Upper lobe of left lung (tissue), 6 donors: ENCODE measurements at places on chromosomes 3 and 15. TPM values are rescaled to one million over a fixed set of nuclear protein-coding genes. Genes with fewer than 3 reads are reported as not detected.

DNA sequence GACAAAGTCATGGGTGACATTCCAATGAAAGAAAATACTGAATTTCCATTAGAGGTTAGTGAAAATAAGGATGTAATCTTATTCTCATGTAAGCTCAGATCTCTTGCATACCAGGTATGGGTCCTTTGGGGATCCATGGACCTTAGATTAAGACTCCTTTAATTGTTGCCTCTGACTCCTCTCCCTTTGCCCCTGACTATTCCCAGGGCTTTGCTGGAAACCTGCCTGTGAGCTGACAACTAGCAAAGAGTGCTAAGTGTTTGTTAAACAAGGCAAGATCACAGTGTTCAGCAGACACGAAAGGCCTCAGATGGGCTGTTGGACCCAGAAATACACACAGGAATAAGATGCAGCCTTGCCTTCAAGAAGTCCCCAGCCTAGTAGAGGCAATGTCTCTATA, 32.1 kb downstream of the ACKR2 start:
- H3K4me3 ChIP-seq = no peak overlapping the region
- H3K36me3 ChIP-seq = no peaks in the 10 kb centered on the region
- H3K27ac ChIP-seq = no peak overlapping the region
- H3K27me3 ChIP-seq = no peaks in the 10 kb centered on the region

The SPTSSB gene
- 0.98 TPM for total RNA-seq

The LRRC28 gene
- 17.1 TPM for total RNA-seq

GRCh38 chr15:46960581-46960980, 756.7 kb upstream of the SEMA6D start:
- no peak overlapping the region for H3K27ac ChIP-seq
- no peaks in the 10 kb centered on the region for H3K27me3 ChIP-seq
- no peaks in the 10 kb centered on the region for H3K36me3 ChIP-seq
- no peak overlapping the region for H3K4me3 ChIP-seq
- H3K4me1 ChIP-seq = no peaks in the 10 kb centered on the region

- H3K4me3 ChIP-seq = no peak overlapping the region
- DNase-seq = no peak
- peak overlapping the region; percentile 5 for H3K27ac ChIP-seq
- H3K4me1 ChIP-seq = peaks cover 36% of the 10 kb centered on the region
- H3K36me3 ChIP-seq = no peaks in the 10 kb centered on the region
Observed at GRCh38 chr3:48013288-48013980, 2.8 kb downstream of the MAP4 start.

GRCh38 chr3:15955968-15956367, 158.2 kb upstream of the ANKRD28 start:
- H3K36me3 ChIP-seq = no peaks in the 10 kb centered on the region
- H3K27ac ChIP-seq = no peak overlapping the region
- H3K4me1 ChIP-seq = no peaks in the 10 kb centered on the region
- no peak overlapping the region for H3K4me3 ChIP-seq
- DNase-seq = no peak

The EFCC1 gene
- 7.3 TPM for total RNA-seq

DNA sequence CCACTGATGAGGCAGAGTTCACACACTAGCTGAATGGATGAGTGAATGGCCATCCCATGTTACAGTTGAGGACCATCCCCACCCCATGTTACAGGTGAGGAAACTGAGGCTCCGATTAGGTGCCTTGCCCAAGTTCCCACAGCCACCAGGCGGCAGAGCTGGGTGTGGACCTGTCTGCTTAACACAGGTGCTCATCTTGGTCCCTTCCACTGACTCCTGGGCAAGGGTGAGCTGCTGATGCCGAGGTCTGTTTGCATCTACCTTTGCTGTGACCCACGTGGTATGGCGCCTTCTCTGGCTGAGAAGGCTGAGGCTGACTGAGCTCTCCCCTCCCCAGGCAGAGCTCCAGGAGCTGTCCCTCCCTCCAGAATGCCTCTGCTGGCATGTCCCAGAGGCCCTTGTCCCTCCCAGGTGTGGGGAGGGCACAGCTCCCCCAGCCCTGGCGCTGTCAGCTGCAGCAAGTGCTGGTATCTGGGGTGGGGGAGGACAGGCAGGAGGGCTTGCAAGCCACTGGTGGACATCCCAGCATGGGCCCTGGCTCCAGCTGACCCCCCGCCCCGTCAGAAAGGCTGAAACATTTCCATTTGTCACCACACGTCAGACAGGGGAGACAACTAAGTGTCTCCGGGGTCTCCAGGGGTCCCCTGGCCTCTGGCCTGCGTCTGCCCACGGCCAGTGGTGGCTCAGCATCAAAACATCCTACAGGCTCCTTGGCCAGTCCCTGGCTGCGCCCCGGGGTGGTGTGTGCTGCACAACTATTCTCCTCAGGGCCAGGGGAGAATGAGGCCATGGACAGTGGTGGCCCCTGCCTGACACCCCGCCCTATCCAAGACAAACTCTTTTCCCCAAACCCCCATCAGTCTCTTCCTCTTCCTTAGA, 105.4 kb downstream of the ADCY5 start:
- H3K4me1 ChIP-seq = no peaks in the 10 kb centered on the region
- no peaks in the 10 kb centered on the region for H3K36me3 ChIP-seq
- no peak for DNase-seq
- H3K27me3 ChIP-seq = no peaks in the 10 kb centered on the region
- no peak overlapping the region for H3K27ac ChIP-seq

DNA sequence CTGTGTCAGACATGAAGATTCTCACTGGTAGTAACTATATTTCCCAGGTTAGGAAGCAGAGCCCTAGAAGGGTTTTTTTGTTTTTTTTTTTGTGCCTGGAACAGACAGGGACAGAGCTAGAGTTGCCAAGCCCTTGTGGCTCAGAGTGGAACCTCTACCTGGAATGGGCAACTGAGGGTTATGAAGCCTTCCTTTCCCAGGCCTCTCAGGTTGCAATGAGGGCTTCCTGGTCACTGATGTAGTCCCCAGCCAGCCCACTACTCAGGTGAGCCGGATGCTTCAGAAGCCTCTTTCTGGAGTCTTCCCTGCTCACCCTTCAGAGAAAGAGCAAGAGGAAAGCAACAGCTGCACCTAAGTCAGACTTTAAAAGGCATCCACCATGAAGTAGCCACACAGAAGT, 48.8 kb upstream of the MANF start:
- H3K4me1 ChIP-seq = peaks cover 11% of the 10 kb centered on the region
- H3K27ac ChIP-seq = no peak overlapping the region
- no peak for DNase-seq
- H3K27me3 ChIP-seq = no peaks in the 10 kb centered on the region

GRCh38 chr3:134339331-134339730, 34.9 kb downstream of the AMOTL2 start:
- H3K27ac ChIP-seq = no peak overlapping the region
- H3K4me3 ChIP-seq = no peak overlapping the region
- no peak for DNase-seq
- H3K27me3 ChIP-seq = no peaks in the 10 kb centered on the region
- H3K36me3 ChIP-seq = no peaks in the 10 kb centered on the region
